MG63 (cell line): ENCODE measurements at places on chromosomes 1 and 21. TPM values are rescaled to one million over a fixed set of nuclear protein-coding genes. Genes with fewer than 3 reads are reported as not detected.

GRCh38 chr1:155207806-155208540, at the start of gene THBS3:
THBS3 (minus strand) TSS chr1:155207897; CDS start chr1:155207876, 21 bp downstream.
- DNase-seq = peak; percentile 42

LY9 gene
- total RNA-seq = not detected in 2 replicates

LDLRAD2 gene
- not detected in 2 replicates for total RNA-seq

- DNase-seq = no peak
These were observed 85.5 kb downstream of the OBSCN start for GRCh38 chr1:228293393-228293792.

SIKE1 gene
- 27.8 and 36.7 TPM in 2 replicates for total RNA-seq

DNA sequence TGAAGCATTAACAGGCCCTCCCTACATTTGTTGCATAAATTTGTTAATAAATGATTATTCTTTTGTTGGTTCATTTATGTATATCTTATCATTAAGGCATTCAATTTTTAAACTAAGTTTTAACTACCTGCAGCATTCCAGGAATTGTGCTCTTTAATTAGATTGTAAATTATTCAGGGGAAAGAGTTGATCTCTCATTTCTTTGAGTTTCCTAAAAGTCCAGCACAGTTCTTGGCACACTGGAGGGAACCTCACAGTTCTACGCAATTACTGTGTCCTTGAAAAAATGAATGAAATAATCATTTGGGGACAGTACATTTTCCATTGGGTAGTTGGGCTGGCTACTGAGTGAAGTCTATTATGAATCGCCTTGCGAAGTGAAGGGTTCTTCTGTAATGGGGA, 493 bp upstream of the STXBP3 start:
- no peak for DNase-seq

DNA sequence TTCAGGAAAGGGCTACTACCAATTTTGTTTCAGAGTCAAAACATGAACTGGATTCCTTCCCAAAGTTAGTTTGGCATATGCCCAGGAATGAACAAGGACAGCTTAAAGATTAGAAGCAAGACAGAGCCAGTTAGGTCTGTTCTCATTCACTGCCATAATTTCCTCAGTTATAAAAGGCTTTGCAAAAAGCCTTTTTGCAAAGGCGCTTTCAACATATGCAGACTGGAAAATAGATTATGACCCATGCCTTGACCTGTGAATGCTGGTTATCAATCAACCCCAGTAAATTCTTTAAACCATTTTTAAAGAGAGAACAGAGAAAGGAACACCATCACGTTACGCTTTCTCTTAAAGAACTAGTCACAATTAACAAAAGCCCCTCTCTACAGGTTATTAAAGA, 1.7 kb upstream of the FRRS1 start:
- DNase-seq = no peak

- peak; percentile 81 for DNase-seq
These were observed 45.3 kb downstream of the MRPL39 start for GRCh38 chr21:25561668-25562641.

DNA sequence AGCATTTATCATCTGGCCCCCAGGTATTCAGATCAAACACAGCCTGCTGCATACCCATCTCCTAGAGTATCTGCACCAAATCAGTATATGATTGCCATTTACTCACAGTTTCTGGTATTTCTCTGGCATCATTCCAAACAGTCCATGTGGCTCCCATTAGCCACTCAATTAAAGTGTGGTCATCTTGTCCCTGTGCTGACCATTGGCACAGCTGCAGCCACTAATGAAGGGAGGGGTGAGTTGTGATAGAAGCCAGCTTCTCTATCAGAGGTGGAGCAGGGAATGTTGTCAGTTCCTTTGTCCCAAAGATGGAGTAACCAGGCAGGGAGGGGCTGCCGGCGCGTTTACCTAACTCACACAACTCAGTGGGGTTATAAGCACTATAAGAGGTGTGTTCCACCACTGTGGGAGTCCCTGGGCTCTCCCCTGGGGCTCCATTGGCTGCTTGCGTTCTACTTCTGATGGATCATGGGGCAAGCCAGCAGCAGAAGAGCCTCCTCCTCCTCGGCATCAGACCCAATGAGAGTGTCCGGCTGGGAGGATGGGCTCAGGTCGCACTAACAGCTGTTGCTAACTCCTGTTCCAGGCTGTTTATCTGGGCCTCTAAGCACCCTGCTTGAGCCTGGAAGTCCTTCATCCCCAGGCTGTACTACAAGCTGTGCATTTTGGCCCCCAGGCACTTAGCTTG, 108.6 kb downstream of the GDAP2 start:
- peak; percentile 42 for DNase-seq

DNA sequence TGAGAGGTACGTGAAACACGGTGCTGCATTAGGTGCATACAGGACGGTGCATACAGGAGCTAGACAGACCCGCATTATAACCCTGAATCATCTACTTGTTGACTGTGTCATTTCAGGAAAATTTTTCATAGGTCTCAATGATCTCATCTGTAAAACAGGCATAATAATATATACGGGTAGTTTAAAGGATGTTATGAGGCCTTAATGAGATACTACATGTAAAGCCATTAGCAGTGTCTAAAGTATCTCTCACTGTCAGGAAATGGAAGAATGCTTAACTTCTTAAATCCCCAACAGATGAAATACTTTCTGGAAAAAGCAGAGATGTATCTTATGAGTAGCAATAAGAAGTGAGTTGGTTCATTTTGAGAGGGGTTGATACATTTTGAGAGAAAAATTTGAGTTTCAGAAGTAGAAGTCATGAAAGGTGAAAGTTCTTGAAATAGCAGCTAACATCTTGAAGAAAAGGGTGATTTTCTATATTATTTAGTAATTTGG, 669.6 kb downstream of the PTPRC start:
- DNase-seq = no peak

GRCh38 chr1:236142253-236143103, at the start of gene GPR137B:
GPR137B (plus strand) TSS chr1:236142539; CDS start chr1:236142623, 84 bp downstream.
- DNase-seq = peak; percentile 69

CCDC28B gene
- total RNA-seq = 1.5 TPM in 1 of 2 replicates, not detected in the other

- DNase-seq = no peak
These were observed 39.9 kb downstream of the SPSB1 start for GRCh38 chr1:9332513-9333143.

GRCh38 chr1:55246896-55247295, 31.7 kb upstream of the USP24 start:
- no peak for DNase-seq

GRCh38 chr21:25657140-25657539, 18.1 kb downstream of the JAM2 start:
- DNase-seq = no peak

DNA sequence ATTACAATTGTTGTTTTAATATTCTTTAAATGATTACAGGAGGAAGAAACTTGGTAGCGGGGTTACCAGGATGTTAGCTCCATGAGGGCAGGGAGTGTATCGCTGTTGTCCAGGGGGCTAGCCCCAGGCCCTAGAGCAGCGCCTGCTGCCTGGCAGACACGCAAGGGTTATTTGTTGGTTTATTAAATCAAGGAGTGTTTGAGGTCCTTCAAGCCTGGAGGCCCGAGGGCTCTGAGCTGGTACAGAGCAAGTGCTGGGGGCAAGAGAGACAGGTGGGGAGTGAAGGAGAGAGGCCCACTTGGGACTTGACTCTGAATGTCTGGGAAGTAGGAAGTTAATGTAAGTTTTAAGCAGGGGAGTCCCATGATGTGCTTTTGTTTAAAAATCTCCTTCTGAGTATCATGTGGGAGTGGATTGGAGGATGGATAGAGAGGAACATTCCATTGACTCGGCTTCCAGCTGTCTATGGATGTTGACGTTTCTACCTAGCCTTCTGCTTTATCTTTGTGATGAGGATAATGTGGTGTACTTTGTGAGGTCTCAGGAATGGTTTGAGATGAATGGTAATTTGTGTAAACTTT, 8.7 kb downstream of the ITSN1 start:
- DNase-seq = no peak

LCE1D gene
- total RNA-seq = not detected in 2 replicates

DNA sequence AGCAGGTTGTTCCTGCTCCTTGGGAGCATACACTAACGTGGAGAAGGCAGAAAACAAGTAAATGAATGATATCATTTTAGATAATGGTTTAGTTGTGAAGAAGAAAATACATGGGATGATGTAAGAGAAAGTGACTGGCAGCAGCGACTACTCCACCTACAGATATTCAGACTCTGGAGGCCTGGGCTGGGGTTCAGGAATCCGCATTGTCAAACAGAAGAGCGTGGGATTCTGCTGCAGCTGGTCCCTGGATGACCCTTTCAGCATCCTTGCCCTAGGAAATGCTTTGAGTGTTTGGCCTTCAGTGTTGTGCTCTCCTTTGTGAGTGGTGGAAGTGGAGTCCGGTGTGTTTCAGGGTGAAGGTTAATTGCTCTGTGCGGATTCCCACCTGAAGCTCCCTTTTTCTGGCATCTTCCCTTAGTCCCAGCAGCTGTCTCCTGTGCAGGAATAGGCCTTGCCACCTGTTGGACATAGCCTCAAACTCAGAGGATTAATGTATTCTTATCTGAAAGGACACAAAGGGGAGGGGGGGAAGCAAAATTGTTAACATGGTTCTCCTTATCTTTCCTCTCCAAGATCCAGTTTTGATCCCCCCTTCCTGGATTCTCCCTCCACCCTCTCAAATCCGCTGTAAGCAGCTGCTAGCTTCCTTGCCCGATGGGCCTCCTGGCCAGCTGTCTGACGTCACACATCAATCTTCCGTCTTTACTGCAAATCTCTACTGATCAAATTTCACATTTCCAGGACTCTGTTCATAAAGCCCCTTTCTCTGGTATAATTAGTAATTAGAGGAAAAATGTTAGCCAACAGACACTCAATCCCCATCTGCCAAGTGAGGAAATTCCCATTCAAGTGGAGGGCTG, 68.3 kb upstream of the SPAG17 start:
- DNase-seq = no peak

GPR153 gene
- total RNA-seq = 5.0 and 6.3 TPM in 2 replicates

DNA sequence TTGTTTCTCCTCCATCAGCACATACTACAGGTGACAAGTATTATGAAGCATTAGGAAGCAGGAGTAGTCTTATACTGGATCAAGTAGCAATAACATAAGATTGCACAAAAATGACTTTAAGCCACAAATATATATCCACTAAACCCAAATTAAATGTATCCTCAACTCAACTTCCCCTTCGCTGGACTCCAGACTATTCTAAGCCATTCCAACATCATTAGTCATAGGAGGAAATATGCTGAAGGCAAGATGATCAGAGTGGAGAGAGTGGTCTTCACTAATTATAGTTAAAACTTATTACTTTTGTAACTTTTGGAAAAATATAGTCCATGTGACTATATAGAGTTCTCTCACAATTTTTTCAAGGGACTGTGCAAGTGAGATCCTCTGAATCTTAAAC, 390.7 kb upstream of the ZP4 start:
- DNase-seq = no peak

DNA sequence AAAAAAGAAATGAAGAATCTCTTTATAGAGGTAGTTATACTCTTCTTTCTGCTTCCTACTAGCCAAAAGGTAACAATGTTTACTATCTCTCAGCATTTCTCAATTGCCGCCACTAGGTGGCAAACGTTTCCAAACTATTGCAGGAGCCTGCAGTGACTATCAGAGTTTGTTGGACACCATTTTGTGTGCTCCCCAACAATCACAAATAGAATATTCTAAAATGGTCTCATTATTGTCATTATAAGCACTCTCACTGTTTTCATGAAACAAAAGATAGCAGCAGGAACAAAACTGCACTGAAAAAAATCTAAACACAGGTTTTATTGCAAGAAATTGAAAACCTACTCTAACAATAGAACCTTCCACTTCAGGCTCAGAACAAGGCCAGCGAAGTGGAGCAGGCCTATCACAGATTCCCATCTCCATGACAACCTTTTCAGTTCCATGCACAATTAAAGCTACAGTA, 83.9 kb upstream of the PLPPR4 start:
- DNase-seq = peak; percentile 34

DNA sequence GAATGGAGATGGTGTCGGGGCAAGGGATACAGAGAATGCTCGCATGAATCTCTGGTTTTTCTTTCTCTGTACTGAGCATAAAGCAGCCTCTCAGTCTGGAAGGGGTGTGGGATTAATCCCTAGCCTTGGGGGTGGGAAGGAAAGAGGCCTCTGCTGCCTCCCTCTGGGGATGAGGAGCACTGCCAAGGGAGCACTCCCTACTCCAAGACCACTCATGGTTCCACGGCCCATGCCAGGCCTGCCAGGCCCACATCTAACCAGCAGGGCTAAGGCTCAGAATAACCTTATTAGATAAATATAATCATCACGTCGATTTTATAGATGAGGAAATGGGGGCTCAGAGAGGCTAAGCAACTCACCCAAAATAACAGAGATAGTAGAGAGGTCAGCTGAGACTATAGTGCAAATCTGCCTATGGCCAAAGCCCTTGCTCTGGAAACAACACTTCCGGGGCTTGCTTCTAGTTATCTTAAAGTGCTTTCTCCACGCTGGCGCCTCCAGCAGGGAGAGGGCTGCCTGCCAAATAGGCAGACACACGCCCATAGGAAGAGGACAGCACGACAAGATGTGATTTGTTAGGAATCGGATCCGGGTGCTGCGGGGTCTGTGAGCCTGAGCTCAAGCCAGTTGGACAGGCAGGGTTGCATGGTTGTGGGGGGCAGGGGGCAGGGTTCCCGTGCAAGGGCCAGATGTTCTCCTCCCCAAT, 522 bp downstream of the TEX35 start:
- DNase-seq = no peak

S100A9 gene
- not detected in 2 replicates for total RNA-seq

DNAJC28 gene
- 0.72 and 1.1 TPM in 2 replicates for total RNA-seq

S100A13 gene
- 128 and 143 TPM in 2 replicates for total RNA-seq

DNA sequence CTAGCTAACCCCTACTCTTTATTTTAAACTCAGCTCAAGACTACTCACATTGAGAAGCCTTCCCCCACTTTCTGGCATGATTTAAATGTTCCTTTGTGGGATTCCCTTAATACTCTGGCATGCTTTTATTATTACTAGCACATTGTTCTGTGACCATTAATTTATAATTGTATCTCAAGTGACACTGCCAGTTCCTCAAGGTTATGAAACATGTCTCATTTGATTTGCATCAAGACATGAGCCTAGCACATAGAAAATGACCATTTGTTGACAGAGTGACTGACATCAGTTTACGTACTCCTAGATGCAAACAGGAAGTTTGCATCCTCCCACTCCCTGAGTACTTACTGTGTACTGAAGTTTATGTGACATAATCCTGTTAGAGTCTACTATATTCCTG, 15.2 kb downstream of the RGS4 start:
- no peak for DNase-seq

OR14K1 gene
- not detected in 2 replicates for total RNA-seq

FAM163A gene
- not detected in 2 replicates for total RNA-seq

DNA sequence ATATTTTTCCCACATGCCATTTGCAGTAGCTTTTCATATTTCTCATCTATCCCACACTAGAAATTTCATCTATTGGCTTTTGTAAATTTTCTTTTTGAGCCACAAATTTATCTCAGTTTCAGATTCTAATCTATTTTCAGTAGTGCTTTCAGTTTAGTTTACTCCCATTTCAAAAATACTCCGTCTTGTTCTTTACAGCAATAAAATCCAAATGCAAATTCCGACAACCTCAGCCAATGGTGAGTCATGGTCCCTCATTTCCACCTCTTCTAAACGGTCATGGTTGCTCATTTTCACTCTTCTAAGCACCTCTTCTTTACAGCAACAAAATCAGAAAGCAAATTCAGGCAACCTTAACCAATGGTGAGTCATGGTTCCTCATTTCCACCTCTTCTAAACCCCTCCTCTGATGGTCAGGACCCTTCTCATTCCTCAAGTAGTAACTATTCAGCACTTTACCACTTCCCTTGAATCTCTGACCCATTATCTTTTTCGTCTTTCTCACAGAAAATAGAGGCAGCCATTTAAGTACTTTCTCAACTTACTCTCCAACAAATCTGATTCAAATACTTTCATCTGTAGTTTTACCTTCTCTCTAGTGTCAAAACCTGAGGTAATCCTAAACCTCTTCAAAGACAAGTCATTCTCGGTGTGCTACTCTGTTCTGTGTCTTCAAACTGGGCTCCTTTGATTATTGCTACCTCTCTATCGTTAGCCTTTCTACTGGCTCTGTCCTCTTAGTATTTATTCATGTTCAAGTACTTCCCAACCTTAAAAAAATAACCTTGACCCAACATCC, 34.4 kb downstream of the C21orf91 start:
- no peak for DNase-seq
